ENCODE measurements at places on chromosomes 4 and X.

GRCh38 chr4:140523370-140523856 lies 555 bp upstream of the ELMOD2 start:
- no peak for DNase-seq

DNA sequence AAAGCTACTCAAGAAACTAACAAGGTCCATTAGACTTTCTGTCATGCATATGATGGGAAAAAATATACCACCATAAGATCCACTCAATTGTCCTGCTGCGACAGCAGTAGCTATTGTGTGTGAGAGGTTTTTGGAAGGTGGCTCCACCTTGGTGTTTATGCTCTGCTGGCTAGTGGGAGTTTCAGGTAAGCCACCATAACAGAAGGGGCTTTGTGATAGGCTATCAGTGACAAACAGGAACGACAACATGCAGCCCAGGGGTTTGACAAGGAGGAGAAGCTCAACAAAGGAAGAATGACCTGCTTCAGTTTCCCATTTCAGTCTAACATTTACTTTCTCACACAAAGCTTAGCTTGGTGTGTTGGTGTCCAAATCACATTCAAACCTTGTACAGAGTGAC lies 182.6 kb downstream of the ATOH1 start:
- no peak for DNase-seq

- no peak for DNase-seq
These were observed 102.1 kb downstream of the ANXA3 start for GRCh38 chr4:78653655-78654054.

GRCh38 chrX:115603534-115604074 lies 42.6 kb downstream of the PLS3 start:
- no peak for DNase-seq

DNA sequence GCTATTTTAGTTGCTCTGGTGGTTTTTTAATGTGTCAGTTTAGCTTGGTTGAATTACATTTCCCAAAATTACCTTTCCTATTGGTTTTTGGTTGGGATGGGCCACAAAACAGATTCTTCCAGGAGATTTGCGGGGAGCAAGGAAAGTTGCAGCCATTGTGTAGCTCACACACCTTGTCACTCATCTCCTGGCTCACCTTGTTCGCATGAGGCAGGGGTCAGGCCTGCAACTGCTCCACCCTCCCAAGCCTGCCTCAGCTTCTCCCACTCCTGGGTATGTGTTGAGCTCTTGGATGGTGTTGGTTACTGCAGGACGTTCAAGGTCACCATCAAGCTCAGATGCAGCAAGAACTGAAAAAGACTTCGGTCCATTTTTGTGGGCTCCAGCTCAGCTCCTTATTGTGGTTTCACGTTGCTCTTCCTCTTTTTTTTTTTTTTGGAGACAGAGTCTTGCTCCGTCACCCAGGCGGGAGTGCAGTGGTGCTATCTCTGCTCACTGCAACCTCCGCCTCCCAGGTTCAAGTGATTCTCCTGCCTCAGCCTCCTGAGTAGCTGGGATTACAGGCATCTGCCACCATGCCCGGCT lies 95.6 kb upstream of the METTL14 start:
- no peak for DNase-seq

DNA sequence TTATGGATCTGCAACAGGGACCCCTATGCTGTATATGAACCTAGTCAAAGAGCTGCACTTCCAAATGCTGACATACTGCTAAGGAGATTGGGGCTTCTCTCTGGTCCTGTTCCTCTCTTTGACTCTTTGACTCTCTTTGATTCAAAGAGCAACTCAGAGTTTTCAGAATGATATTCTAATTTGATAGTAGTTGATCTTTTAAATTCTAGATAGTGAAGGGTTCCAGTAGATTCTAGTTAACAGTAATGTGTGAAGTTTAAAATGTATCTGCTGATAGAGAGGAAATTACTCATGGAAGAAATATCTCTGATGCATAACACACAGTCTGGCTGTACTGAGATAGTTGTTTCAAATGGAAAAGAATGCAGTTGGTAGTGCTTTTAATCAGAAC lies 239.1 kb downstream of the RASL11B start:
- no peak for DNase-seq

DNA sequence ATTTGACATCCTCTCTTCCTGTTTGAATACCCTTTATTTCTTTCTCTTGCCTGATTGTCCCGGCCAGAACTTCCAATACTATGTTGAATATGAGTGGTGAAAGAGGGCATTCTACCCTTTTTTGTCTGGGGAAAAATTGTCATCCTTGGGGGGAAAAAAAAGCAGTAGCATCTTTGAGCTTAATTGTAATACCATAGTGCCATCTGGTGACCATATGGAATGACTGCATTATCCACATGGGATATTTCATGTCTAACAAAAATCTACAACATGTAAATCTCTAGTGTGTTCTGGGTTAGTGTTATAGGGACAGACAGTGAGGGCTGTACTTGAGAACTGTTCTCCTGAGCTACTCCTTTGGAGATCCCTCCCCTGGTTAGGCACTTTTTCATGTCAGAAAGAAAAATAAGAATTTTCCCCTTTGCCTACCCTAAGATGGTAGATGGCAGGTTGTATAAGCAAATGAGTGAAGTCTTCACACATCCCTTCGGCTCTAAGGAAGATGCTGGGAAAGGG lies 26.0 kb downstream of the CAPN6 start:
- no peak for DNase-seq

GRCh38 chr4:20305976-20306375 lies 54.3 kb downstream of the SLIT2 start:
- DNase-seq, result no peak

GRCh38 chr4:163922302-163922701 lies 427.8 kb downstream of the TMA16 start:
- DNase-seq, result no peak

- DNase-seq, result no peak
These were observed 62.9 kb downstream of the HAUS3 start for GRCh38 chr4:2178986-2179385.

DNA sequence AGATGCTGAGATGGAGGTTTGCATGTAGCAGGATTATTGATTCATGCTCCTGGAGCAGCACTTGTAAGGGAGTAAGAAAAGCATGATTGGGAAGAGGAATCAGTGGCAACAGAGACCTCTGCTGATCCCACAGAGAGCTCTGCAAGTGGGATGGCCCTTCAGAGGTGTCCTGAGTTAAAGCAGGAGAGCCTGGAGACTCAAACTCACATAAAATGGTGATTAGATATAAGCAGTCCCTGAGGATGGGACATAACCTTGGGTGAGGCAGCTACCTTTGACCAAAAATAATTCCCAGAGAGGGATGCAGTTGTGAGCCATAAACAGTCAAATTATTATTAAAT lies 25.4 kb upstream of the BMPR1B start:
- DNase-seq, result no peak

- DNase-seq, result no peak
These were observed 222.7 kb downstream of the COL25A1 start for GRCh38 chr4:109079731-109080130.

DNA sequence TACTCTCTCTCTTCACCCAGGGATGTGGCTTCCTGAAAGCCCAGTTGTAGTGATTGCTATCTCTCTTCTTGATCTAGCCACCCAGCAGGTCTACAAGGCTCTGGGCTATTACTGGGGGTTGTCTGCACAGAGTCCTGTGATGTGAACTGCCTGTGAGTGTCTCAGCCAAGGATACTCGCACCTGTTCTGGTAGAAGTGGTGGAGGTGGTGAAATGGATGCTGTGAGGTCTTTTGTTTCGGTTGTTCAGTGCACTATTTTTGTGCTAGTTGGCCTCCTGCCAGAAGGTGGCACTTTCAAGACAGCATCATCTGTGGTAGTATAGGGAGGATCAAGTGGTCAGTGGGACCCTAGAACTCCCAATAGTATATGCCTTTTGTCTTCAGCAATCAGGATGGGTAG lies 268.0 kb downstream of the GABRG1 start:
- DNase-seq, result no peak

- DNase-seq, result no peak
These were observed 15.3 kb downstream of the ADAMTS3 start for GRCh38 chr4:72553540-72554337.

GRCh38 chrX:50920132-50920531 lies 9.6 kb downstream of the BMP15 start:
- DNase-seq, result no peak

GRCh38 chrX:13748486-13748885 lies 13.9 kb downstream of the OFD1 start:
- DNase-seq, result no peak

DNA sequence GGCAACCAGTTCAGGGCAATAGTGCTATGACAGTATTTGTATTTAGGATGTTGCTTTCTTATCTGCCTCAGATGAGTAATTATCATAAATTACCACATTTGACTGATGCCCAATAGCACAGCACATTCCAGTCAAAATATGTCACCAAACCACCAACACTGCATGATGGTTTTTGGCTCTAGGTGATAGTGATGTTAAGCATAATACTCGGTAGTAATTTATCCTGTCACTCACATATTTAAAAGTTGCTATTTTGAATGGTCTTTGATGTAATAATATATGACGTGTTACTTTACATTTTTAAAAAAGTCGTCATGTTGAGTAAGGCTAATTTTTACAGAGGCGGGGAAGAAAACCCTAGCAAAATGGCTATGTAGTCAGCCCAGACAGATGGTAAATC lies 42.5 kb downstream of the UNC5C start:
- DNase-seq, result no peak

DNA sequence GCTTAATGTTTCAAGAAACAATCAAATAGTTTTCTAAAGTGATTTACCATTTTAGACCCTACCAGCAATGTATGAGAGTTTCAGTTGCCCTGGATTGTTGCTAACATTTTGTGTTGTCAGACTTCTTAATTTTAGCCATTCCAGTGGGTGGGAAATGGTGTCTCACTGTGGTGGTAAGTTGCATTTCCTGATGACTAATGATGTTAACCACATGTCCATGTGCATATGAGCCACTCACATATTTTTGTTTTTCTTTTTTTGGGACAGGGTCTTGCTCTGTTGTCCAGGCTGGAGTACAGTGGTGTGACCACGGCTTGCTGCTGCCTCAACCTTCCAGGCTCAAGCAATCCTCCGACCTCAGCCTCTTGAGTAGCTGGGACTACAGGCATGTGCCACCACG lies 48.3 kb downstream of the MED28 start:
- no peak for DNase-seq

GRCh38 chr4:159206427-159206871 lies 103.6 kb downstream of the RAPGEF2 start:
- no peak for DNase-seq

DNA sequence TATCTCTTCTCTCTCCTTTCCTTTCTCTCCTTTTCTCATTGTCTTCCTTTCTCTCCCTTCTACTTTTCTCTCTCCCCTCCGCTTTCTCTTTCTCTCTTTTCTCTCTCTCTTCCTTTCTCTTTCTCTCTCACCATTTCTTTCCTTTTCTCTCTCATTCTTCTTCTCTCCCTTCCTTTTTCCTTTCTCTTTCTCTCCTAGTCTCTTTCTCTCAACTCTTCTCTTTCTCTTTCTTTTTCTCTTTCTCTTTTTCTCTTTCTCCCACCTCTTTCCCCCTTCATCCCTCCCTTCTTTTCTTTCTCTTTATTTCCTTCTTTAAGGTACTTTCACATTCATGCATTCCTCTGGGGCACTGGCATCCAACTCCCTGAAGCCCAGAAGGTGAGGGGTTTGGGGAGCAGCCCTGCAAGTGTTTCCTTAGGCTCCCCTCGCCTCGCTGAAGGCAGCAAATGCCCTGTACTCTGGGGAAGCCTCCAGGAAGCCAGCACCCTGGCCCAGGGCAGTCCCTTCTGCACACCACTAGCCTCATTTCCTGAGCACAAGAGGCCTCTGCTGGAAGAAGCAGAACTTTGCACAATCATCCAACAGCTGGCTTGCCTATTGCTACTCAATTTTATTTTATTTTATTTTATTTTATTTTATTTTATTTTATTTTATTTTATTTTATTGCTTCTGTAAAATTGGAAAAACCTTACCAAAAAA lies 124.2 kb downstream of the NFKB1 start:
- no peak for DNase-seq

DNA sequence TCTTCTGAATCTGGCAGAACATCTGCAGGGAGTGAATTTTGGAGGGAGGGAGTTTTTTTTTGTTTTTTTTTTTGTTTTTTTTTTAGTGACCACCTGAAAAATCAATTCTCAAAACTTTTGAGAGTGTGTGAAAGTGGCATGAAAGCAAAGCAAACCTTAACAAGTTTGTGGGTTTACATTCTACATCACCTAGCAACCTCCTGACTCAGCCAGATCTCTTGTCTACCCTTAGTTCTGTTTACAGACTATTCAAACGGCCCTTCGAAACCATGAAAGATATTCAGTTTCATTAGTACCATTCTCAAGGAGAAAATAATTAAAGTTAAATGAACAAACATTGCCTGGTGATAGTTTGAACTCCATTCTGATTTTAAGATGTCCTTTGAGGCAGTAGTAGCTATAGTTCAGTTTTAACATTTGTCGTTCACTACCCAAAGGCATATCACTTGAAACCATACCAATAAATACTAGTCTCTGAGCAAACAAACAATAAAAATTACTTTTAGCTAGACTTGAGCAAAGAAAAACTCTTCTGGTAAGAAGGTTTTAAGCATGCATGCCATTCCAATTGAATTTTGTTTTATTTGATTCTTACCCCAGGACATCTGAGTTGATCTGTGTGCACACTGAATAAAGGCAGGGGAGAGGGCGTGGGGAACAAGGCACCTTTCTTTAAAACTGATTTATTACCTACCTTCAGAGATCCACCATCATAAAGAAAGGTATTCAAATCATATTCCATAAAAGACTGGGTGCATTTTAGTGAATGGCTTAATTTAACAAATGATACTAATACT lies 137.7 kb downstream of the ARX start:
- DNase-seq, result no peak

- no peak for DNase-seq
These were observed 26.1 kb upstream of the EXOC1L start for GRCh38 chr4:55793479-55793878.

DNA sequence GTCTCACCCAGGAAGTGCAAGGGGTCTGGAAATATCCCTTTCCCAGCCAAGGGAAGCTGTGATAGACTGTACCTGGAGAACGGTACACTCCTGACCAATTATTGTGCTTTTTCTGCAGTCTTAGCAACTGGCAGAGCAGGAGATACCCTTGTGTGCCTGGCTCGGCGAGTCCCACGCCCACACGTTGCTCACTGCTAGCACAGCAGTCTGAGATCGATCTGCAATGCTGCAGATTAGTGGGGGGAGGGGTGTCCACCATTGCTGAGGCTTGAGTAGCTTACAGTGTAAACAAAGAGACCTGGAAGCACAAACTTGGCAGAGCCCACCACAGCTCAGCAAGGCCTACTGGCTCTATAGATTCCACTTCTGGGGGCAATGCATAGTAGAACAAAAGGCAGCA lies 138.5 kb downstream of the CHRDL1 start:
- no peak for DNase-seq

- no peak for DNase-seq
These were observed 70.4 kb upstream of the ANXA3 start for GRCh38 chr4:78481180-78481579.

- no peak for DNase-seq
These were observed 22.8 kb upstream of the AP1S2 start for GRCh38 chrX:15877380-15877779.

GRCh38 chrX:131073607-131074006 lies 15.5 kb downstream of the ARHGAP36 start:
- no peak for DNase-seq

DNA sequence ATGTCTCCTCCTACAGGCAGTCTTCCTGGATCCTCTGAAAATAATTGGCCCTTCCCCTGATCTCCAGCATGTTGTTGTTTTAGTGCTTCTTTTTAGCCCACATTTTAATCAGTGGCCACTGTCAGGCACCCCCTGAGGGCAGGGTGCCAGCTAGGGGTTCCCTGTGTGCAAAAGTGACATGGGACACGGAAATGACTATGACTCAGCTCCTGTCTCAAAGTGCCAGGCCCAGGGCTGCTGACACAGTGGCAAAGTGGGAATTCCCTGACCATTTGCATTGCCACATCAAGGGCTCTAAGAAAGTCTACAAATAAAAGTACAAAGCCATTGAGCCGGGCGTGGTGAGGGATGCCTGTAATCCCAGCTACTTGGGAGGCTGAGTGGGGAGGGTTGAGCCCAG lies 24.8 kb downstream of the HMX1 start:
- DNase-seq, result no peak

All from C1 segment of cervical spinal cord (tissue), 14 donors.